ENCODE measurements at places on chromosomes 4 and X.

- DNase-seq: no peak
Observed at GRCh38 chr4:93495346-93495745, 333.2 kb upstream of the ATOH1 start.

DNA sequence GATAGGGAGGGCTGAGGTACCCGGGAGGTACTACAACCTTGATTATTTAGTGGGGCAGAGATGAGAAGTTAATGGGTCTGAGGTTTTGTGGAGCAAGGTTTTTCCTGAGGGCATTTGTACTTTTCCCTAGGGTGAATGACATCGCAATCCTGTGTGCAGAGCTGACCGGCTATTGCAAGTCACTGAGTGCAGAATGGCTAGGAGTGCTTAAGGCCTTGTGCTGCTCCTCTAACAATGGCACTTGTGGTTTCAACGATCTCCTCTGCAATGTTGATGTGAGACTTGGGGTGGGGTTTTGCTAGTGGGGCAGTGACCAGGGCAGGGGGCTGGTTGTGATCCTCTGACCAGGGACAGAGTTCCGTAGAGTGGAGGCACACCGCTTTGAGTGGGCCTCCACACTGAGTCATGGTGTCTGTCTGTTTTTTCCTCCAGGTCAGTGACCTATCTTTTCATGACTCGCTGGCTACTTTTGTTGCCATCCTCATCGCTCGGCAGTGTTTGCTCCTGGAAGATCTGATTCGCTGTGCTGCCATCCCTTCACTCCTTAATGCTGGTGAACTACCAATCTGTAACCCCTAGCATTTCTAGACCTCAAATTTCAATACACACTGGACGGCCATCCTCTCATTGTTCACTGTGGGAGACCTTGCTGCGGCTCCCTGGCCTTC is 9.9 kb downstream of the MED12 start:
- DNase-seq: no peak

DNA sequence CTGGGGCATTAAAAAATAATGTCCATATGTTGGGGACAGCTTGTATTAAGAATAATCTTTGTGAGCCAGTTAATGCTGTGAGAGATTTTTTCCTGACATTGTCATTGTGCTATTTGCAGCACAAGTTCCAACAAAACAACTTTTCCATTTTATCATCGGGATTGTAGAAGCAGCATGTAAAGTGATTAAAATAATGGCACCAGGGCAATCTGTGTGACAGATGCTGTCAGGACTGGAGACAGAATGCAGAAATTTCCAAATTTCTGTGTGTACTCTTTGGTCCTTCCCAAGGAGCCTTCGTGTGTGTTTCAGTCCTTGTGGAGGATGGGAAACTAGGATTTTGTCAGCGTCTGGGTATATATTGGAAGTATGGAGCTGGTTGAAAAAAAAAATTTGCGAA is 101.5 kb upstream of the LIMCH1 start:
- no peak for DNase-seq

DNA sequence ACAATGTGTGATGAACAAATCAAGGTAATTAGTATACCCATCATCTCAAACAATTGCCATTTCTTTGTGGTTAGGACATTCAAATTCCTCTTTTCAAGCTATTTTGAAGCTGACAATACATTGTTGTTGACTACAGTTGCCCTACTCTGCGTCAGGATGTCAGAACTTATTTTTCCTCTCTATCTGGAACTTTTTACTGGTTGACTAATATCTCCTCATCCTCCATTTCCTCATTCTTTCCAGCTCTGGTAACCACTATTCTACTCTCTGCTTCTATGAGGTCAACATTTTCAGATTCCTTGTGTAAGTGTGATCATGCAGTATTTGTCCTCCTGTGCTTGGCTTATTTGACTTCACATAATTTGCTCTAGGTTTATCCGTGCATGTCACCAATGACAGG is 240.5 kb upstream of the HS3ST1 start:
- DNase-seq: no peak

- DNase-seq: no peak
Observed at GRCh38 chrX:30637874-30638815, 15.1 kb upstream of the GK start.
